Right lung (tissue), 10 donors: ENCODE measurements at places on chromosomes 11 and 22.

- no peak for DNase-seq
These were observed 49.0 kb upstream of the AMPD3 start for GRCh38 chr11:10405865-10406592.

DNA sequence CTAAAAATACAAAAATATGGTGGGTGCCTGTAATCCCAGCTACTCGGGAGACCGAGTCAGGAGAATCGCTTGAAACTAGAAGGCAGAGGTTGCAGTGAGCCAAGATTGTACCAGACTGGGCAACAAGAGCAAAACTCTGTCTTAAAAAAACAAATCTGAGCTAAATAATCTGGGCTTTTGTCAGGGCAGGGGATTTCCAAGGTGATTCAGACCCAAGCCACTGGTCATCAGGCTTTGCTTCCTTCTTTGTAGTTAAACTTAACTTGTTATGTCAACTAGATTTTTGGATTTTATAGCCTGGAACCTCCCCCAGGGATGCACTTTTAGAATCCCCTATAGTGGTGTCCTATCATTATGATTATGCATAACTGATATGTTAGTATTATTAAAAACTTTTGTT, 27.0 kb upstream of the SLC22A8 start:
- DNase-seq, result no peak

DNA sequence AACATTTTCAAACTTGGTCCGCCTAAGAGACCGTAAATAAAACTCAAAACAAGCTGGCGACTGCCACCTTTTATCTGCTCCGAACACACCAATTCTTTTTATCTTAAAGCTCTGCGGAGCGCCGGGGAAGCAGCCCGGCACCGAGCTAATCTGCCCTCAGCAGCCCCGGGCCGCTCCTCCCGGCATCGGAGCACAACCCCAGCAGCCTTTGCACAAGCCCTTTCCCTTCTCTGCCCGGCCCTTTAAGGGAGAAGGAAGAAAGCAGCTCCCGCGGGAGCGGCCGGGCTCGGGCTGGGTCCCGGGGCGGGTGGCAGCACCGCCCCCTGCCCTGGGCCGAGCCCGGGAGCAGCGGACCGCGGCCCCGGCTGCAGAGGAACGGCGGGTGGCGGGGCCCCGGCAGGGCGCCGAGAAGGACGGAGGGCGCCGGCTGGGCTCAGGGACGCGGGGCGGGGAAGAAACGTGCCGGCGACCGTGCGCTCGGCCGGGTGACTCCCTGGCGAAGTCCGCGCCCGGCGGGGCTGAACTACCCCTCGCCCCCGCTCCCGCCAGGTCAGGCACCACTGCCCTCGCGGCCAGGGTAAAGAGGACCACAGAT, 133.6 kb upstream of the C11orf58 start:
- DNase-seq, result peak; percentile 29

DNA sequence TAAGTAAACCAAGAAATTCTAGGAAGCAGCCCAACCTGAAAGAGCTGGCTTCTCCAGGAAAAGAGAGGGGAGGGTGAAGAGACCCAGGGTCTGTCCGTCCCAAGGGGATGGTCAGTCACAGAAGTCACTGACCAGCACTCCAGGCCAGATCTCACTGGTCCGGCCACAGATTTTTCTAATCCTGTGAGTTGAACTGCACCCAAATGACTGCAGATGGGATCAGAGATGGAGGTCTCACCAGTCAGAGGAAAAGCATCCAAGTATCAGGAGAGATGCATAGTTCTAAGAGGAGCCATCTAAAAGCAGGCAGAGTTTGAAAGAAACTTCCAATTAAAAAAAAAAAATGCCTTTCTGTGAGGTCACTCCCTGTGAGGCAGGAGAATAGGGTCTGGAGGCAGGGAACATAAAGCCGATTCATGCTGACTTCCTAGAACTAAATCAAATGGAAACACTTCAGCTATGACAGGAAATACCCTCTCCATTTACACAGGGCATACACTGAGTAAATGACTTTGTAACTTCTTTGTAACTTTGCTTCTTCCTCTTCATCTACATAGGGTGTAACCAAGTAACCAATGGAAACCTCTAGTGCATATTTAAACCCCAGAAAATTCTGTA, 144.5 kb downstream of the CCDC34 start:
- DNase-seq, result no peak

GRCh38 chr22:49587987-49588386, 239.7 kb downstream of the BRD1 start:
- no peak for DNase-seq

DNA sequence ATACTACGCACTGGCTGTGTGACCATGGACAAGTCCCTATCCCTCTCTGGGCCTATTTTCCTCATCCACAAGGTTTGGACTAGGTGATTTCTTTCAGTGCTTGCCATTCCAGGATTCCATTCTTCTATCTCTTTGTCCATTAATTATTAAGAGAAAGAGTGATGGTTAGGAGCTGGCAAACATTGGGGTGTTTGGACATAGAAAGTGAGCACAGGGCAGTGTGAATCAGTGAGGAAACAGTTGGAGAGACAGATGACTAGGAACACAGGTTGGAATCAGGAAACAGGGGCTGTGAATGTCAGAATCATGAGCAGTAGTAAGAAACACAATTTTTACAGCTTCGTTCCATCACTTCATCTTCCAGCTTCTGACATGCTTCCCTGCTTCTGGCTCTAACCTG, 211.8 kb downstream of the INSC start:
- no peak for DNase-seq

- no peak for DNase-seq
These were observed 82.5 kb downstream of the AMBRA1 start for GRCh38 chr11:46511342-46511741.

DNA sequence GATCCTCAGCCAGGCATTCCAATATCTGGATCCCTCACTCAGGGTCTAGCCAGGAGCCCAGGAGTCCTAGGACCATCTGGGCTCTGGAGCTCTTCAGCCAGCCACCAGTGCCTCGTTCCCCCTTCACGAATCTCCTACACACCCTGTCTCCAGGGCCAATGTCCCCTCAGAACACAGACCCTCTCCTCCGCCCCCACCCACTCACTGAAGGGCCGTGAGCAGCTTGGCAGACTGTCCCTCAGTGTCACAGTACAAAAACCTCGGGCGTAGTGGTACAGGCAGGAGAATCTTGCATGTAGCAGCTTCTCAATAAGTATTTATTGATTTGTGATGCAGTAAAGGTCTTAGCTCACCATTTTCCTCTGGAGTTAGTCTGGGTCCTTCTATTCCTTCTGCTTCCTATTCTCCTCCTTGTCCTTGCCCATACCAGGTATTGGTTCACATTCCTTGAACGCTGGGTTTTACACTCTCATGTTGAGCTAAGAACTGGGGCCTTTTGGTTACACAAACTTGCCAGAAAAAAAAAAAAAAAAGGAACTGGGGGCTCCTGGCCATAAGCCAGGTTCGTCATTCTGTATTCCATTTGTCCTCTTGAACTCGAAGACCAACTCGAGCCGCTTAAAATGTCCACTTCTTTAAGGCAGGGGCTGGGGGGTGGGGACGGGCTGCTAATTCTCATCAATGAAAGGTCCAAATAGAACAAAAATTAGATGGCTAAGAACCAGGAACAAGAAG, 2.3 kb downstream of the CXCR5 start:
- no peak for DNase-seq

DNA sequence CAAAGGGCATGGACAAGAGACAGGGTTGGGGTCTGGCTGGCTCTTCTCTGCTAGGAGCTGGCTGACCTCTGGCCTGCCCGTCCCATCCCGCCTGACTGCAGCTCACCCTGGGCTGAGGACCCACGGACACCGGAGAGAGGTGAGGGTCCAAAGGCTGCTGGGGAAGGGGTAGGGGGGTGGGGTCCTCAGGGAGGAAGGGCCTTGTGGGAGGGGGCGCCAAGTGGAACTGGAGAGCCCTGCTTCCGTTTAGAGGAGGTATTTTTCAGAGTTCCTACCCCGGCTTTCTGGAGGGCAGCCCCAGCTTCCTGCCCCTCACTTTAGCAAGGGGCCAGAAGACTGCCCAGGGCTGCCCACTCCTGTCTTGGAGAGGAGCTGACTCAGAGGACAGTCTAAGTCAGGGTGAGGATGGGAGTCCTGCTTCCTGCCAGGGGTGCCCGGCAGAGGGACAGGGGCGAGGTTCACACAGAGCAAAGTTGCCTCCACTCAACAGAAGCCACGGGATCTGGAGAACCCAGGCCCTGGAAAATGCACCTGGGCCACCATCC, 7.1 kb downstream of the LARGE2 start:
- DNase-seq, result no peak

DNA sequence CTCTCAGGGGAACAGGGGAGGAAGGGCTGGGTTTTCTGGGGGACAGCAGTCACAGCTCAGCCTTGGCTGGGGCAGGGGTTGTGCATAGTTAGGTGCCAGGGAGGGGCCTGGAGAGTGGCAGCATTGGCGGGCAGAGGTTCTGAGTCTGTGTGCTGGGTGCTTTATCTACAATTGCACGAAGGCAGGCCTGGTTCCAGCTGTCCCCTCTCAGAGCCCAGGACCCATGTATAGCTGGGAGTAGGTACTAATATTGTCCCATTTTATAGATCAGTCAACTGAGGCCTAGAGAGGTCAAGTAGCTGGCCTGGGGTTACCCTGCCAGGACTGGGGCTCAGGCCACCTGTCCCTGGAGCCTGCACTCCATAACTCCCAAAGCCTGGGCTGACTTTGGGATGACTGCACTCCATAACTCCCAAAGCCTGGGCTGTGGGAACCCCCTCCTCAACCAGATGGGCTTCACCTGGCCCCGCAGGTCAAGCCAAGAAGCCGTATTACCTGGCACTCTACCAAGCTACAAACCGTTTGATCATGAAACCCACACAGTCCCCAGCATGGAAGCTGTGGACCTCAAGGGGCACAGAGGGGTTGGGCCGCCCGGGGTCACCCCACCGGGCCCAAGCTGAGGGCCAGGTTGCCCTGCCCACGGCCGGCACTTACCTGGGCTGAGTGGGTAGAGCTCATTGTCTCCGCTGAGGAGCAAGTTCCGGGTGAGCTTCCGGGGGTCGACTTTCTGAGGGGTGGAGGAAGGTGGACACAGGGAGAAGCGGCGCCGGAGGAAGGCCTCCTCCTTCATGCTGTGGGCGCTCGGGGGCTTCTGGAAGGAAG, 36.5 kb downstream of the OSBPL5 start:
- DNase-seq, result no peak

GRCh38 chr11:44927174-44927661, 23.5 kb downstream of the TP53I11 start:
- DNase-seq, result no peak

DNA sequence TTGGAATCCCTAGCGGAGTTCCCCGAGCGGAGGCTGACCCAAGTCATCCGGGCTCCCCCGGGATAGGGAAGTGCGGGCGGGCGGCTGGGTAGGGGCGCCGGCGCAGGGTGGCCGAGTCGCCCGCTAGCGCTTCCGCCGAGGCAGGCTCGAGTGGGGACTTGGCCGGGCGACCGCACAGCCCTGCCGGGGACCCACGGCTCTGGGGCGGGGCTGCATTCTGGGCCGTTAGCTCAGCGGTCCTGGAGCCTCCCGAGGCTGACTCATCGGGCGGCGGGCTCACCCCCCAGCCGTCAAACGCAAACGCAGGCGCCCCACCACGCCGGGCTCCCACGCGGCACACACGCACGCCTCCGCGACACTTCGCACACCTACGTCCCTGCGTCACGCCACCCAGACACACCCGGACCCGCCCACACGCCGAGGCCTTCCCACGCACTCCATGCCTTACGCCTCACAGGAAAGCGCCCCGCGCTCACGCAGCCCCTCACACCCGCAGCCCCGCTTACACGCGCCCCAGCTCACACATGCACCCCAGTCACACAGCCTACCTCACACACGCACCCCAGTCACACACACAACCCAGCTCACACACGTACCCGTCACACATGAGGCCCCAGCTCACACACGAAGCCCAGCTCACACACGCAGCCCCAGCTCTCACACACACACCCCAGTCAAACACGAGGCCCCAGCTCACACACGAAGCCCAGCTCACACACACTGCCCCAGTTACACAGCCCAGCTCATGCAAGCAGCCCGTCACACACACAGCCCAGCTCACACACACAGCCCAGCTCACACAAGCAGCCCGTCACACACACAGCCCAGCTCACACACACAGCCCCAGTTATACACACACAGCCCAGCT, 1.2 kb downstream of the PHLDB1 start:
- DNase-seq, result no peak

GRCh38 chr11:72582206-72583176, 91.7 kb downstream of the PDE2A start:
- DNase-seq, result no peak

DNA sequence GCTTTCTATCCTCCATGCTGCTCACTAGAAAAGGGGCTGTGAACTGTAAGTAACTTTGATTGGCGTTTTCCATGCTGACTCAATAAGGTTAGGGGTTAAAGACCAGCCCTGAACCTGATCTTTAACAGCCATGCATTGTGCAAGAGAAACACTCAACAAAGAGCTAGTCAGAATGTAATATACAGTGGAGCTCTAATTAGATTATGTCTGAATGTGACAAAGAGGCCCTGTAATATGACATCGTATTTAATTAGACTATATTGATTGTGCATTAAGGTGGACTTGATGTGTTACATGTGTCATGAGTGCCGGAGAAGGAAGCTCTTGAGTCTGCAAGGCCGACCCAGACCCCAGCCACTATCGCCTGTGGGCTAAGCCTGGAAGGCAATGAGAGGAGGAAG, 70.5 kb downstream of the PKNOX2 start:
- no peak for DNase-seq

DNA sequence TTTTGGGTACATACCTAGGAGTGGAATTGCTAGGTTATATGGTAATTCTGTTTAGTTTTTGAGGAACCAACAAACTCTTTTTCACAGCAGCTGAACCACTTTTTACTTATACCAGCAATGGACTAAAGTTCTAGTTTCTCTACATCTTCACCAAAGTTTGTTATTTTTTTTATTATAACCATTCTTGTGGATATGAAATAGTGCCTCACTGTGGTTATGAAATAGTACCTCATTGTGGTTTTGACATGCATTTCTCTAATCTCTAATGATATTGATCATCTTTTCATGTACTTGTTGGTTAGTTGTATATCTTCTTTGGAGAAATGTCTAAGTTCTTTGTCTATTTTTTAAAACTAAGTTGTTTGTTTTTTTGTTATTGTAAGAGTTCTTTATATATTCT, 27.2 kb downstream of the STIM1 start:
- DNase-seq, result no peak

- no peak for DNase-seq
These were observed 243.0 kb downstream of the CTTN start for GRCh38 chr11:70641369-70641768.

DNA sequence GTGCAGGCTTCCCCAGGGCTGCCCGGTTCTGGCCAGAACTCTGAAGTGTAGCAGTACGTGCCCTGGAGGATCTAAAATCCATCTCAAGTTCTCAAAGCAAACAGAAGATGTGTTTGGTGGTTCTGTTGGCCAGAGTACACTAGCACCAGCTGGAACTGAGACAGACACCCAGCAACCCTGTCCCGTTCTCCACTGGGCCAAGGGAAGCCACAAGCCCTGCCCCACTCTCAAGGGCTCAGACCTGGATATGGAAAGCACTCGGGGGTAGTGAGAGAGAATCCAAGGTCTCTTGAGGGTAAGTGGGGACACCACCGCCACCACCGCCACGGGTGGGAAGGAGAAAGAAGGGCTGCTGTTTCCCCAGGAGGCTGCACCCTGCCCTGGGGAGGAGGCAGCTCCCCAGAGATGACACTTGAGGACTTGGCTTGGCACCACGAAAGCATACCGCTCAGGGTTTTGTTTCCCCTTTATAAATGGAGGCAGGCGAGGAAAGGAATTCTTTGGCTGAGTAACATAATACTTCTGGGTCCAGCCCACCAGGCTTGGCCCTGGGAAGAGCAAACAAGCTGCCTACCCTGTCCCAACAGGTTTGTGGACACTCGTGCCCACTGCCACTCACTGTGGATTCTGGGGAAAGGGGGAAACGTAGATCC, 56.1 kb upstream of the POU2AF1 start:
- DNase-seq, result no peak

GRCh38 chr11:16986434-16987204, 27.6 kb downstream of the PLEKHA7 start:
- no peak for DNase-seq
